Endodermal cell (in vitro differentiated cells): ENCODE measurements at places on chromosomes 7 and 10.

DNA sequence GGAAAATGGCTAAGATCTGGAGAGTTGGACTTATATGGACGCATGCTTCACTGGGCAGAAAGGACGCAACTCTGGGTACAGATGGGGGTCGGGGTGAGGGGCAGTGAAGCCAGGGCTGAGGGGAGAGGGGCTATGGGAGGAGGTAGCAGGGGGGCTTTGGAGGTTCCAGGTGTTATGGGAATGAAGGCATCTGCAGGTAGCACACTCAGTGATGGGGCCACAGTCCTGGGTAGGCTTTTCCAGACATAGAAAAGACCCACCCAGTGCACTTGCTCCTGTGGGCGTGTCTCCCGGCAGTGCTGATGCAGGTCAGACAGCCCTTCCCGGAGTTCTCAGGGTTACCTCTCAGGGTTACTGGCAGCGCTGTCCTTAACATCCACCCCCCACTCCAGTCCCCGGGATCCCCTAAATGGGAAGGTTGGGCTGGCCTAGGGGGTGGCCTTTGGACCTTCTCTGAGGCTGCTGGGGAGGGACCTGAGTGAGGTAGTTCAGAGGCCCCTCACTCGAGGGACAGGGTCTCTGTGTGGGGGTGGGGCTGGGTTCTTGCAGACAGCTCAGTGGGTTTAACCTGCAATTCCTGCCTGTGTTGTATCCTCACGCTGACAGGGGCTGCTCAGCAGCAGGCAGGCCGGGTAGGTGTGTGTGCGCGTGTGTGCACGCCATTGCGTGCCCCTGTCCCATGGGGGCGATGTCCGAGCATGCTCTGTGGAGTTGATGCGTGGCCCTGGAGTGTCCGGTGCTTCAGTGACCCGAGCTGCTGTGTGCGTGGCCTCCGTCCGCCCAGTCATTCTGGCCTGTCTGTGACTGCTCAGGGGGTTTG lies 6.2 kb downstream of the ZYX start:
- DNase-seq = peak; percentile 72

GRCh38 chr10:78424723-78425122 lies 391.1 kb downstream of the RPS24 start:
- DNase-seq = peak; percentile 70

DNA sequence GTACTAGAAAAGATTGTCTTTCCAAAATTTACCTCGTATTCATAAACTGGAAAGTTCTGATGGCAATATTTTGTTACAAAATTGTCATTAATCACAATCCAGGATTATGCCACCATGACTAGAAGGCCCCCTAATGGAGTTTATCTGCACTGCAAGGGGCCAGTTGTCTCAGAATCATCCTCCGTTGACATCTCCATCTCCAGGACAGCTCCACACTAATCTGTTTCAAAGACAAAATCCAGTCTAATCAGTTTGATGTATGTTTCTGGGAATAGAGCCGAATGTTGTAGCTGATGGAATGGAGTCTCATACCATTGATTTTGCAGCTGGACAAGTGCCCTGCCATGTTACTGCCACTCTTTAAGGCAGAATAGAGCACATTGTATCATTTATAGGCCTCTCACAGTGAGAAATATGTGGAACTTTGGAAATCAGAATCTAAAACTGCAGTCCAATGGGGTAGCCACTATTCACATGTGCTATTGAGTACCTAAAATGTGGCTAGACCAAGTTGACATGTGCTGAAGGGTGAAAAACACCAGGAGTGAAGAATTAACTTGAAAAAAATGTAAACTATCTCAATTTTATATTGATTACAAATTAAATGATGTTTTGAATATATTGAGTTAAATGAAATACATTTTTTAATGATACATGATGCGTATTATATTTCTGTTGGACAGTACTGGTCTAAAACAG lies 38.3 kb upstream of the TOMM7 start:
- DNase-seq = peak; percentile 66

DNA sequence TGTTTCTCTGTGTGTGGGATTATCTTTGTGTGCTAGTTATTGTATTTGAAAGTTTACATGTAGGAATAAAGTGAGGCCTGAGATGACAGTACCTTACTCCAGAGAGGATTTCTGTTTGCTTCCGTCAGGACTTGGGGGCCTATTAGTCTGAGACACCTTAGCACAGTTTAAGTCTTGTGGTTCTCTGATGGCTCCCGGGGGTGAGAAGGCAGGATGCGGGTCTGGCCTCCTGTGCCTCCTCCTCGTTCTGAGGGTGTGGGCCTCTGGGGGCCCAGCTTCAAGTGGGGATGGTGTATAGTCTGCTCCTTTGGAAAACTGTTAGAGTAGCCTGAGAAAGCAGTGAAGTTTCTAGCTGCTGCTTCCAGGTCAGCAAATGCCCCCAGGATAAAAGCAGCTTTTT lies 12.4 kb downstream of the MTURN start:
- no peak for DNase-seq

DNA sequence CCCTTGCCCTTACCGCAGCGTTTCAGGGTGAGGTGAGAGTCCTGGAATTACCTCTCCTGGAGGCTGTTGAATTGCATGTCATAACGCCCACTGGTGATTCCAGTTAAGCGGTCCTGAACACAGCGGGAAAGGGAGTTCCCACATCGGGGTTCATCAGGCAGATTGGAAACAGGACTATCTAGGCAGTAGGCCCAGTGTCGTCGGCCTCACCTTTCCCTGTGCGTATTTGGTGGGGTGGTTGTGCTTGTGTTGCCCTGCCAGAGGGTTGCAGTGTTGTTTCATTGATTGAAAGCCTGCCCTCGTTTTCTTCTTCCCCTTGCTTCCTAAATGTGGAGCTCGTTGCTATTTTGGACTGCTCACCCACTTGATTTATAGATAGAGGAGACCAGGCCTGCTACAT lies 10.6 kb upstream of the SUN1 start:
- DNase-seq = no peak

DNA sequence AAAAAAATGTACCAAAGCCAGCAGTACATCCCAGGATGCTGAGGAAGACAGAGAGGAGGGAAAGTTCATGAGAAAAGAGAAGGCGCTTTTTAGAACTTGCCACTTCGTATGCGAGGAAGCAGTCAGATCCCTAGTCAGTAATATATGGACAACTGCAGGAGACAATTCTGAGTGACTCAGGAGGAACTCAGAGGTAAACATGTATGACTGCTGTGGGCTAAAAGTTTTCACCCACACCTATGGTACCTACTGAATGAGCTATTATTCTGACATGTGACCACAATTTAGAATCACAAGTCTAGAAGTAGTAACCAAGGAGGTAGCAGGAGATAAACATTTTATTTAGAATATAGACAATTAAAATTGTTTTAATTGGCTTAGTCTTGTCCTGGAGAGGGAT lies 126.5 kb downstream of the ICA1 start:
- no peak for DNase-seq

GRCh38 chr7:31492086-31492485 lies 21.8 kb upstream of the ITPRID1 start:
- no peak for DNase-seq

- no peak for DNase-seq
Measured at GRCh38 chr7:39301543-39301942, 264.7 kb upstream of the YAE1 start.

DNA sequence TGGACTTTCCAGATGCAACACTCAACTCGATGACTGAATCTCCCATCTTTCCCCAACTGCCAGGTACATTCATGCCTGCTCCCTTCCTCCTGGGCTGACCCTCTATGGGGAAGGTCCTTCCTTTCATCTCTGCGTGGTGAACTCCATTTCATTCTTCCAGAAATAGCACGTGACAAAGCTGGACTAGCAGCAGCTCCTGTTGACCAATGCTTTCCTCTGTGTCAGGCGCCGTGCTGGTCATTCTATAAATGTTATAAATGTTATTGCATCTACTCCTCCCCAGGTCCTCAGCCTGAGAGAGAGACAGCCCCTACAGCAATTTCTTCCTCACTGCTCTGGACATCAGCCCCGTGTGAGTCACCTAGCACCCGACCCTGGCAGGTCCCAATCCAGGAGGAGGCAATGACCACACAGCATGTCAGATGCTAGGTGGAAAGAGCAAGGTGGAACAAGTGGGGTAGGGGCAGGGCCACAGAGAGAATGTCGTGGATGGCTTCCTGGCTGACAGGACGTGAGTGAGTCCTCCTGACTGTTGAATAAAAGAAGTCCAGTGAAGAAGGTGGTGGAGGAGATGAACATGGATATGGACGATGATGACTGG lies 178.1 kb downstream of the ADAM12 start:
- DNase-seq = no peak
